Subcutaneous adipose tissue (tissue), 4 donors: ENCODE measurements at places on chromosomes 1 and 21. TPM values are rescaled to one million over a fixed set of nuclear protein-coding genes. Genes with fewer than 3 reads are reported as not detected.

LCE2C gene
- not detected for total RNA-seq

NCMAP gene
- total RNA-seq, result 0.22 TPM

RAB7B gene
- 1.7 TPM for total RNA-seq

GPR37L1 gene
- total RNA-seq, result not detected

OR2T29 gene
- not detected for total RNA-seq

VCAM1 gene
- total RNA-seq, result 25.1 TPM

CD34 gene
- 65.6 TPM for total RNA-seq

TAL1 gene
- 4.6 TPM for total RNA-seq

RIT1 gene
- 40.1 TPM for total RNA-seq

CELA3B gene
- total RNA-seq, result not detected
